Gastroesophageal sphincter (tissue), 4 donors: ENCODE measurements at places on chromosomes 11 and 22.
A peak's percentile ranks its signal among the peaks of the same experiment; 100 is the strongest.

- no peak overlapping the region for H3K4me3 ChIP-seq
- ATAC-seq: no peak
- H3K27me3 ChIP-seq: peaks cover 71% of the 10 kb centered on the region
- H3K4me1 ChIP-seq: no peaks in the 10 kb centered on the region
- H3K36me3 ChIP-seq: no peaks in the 10 kb centered on the region
These were observed 1.3 kb downstream of the TBC1D10C start for GRCh38 chr11:67405196-67405567.

DNA sequence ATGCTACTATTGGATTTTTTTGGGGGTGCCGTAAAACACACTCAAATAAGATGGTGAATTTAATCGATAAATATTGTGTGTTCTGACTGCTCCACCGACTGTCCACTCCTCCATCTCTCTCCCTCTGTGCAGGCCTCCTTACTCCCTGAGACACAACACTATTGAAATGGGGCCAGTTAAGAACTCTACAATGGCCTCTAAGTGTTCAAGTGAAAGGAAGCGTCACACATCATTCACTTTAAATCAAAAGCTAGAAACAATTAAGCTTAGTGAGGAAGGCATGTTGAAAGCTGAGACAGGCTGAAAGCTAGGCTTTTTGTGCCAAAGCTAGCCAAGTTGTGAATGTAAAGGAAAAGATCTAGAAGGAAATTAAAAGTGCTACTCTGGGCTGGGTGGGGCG, 156.7 kb downstream of the CTTN start:
- H3K27ac ChIP-seq: no peak overlapping the region
- no peak overlapping the region for H3K4me3 ChIP-seq
- ATAC-seq: no peak
- no peaks in the 10 kb centered on the region for H3K36me3 ChIP-seq

DNA sequence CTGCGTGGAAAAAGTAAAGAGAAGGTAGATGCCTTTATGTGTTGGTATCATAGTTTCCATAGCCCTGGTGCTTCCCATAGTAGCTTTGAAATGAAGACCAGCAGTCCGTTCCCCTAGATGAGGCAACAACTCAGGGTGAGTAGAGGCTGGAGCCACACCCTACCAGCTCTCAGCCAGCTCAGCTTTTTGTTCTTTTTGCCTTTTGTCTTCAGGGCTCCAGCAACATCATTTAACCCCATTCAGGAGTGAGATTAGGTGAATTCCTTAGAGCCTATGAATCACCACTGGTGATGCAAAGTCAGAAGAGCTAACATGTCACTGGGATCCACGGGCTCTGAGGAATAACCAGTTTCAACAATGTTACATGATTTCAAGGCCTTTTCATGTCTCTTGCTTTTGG, 14.0 kb upstream of the SESN3 start:
- ATAC-seq: no peak
- no peaks in the 10 kb centered on the region for H3K36me3 ChIP-seq
- H3K4me1 ChIP-seq: no peaks in the 10 kb centered on the region
- no peaks in the 10 kb centered on the region for H3K27me3 ChIP-seq
- no peak overlapping the region for H3K4me3 ChIP-seq
- no peak overlapping the region for H3K27ac ChIP-seq

GRCh38 chr11:123392844-123393243, 37.2 kb upstream of the GRAMD1B start:
- no peaks in the 10 kb centered on the region for H3K4me1 ChIP-seq
- H3K27ac ChIP-seq: no peak overlapping the region
- H3K36me3 ChIP-seq: no peaks in the 10 kb centered on the region

GRCh38 chr22:48297296-48297695, 1530.4 kb downstream of the BRD1 start:
- no peak overlapping the region for H3K27ac ChIP-seq
- H3K27me3 ChIP-seq: peaks cover 31% of the 10 kb centered on the region
- no peak for ATAC-seq
- H3K36me3 ChIP-seq: no peaks in the 10 kb centered on the region

- no peak for ATAC-seq
- H3K27ac ChIP-seq: no peak overlapping the region
- no peaks in the 10 kb centered on the region for H3K27me3 ChIP-seq
These were observed 98.5 kb downstream of the SMCO4 start for GRCh38 chr11:93444617-93445073.

GRCh38 chr11:5550440-5551095, 2.2 kb upstream of the OR52H1 start:
- no peak overlapping the region for H3K27ac ChIP-seq
- H3K36me3 ChIP-seq: no peaks in the 10 kb centered on the region
- no peaks in the 10 kb centered on the region for H3K4me1 ChIP-seq
- no peak overlapping the region for H3K4me3 ChIP-seq

GRCh38 chr11:12496181-12497025, 119.0 kb downstream of the PARVA start:
- H3K36me3 ChIP-seq: peaks cover 58% of the 10 kb centered on the region
- H3K4me1 ChIP-seq: peaks cover 11% of the 10 kb centered on the region
- ATAC-seq: no peak
- H3K27me3 ChIP-seq: no peaks in the 10 kb centered on the region
- H3K27ac ChIP-seq: no peak overlapping the region

DNA sequence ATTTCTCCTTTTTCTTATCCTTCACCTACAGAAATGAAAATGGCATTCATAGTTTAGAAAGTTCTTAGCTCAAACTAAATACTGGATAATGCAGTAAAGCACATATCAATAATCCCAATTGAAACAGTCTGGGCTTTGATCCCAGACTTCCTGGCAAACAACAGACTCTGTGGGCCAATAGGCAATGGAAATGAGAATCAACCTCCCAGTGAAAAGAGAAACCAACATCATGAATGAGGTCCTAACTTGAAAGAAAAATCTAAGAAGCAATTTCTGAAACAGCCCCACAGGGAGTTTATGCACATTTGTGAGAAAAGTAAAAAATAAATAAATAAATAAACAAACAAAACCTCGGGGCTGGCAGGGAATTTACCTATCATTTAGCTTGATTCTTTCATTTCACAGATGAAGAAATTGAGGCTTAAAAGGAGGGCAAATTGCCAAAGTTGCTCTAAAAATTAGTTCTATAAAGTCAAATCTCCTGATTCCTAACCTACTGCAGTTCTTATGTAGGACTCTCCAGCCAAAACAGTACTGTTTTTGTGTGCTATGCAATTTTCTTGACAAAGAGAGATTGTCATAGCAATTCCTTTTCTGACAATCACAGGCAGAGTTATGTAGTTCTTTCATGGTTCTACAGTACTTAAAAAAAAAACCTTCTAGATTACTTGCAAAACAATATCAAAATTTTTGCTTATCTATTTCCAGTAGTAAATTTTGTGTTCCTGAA, 265.8 kb downstream of the GRM5 start:
- no peaks in the 10 kb centered on the region for H3K4me1 ChIP-seq
- no peaks in the 10 kb centered on the region for H3K36me3 ChIP-seq
- ATAC-seq: no peak
- H3K27ac ChIP-seq: no peak overlapping the region
- no peak overlapping the region for H3K4me3 ChIP-seq
- H3K27me3 ChIP-seq: no peaks in the 10 kb centered on the region

DNA sequence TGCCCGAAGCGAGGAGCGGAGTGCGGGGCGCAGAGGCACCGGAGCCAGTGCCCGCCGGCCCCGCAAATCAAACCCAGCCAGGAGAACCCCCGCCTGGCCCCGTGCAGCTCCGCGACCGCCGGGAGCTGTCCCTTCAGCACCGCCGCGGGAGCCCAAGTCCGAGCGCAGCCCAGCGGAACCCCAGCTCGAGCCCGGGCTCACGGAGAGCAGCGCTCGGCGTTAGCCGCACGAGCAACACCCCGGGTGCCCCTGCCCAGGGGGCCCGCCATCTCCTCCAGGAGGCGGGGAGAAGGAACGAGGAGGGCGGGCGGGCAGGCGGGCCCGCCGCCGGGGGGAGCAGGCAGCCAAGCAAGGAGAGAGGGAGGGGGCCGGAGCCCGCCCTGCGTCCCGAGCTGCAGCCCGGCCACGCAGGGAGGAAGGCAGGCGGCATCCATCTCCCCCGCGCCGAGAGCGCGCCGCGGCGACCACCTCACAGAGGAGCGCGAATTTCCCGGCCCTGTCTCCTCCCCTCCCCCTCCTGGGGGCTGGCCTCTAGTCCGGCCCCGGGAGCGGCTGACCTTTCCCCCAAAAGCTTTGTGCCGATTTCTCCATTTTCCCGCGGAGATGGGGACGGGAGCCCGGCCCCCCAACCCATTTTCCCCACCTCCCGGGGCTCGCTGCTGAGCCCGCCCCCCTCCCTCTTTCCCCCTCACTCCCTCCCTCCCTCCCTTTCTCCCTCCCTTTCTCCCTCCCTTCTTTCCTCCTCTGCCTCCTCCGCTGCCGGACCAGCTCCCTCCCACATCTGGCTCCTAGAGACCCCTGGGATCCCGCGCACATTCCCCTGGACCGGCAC, 621 bp downstream of the KCNC1 start:
- ATAC-seq: peak; percentile 81
- H3K4me3 ChIP-seq: peak overlapping the region; percentile 54
- peaks cover 87% of the 10 kb centered on the region for H3K27me3 ChIP-seq
- no peak overlapping the region for H3K27ac ChIP-seq

DNA sequence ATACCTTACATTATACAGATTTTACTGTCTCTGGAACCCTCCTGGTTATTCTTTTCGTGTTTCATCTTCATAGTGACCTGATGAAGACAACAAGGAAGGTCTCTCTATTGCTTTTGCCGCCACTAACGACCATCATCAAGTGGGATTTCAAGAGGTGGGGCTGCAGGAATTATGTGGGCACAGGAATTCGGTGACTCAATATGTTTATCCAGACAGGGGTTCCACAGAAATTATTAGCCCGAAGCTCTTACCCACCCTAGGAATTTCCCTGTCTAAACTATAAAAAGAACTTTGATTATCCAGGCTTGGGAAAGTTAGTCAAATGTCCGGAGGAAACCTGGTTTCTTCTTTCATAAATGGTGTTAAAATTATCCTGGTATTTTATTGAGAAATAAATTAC, 566.8 kb upstream of the TENM4 start:
- H3K4me3 ChIP-seq: no peak overlapping the region
- H3K4me1 ChIP-seq: no peaks in the 10 kb centered on the region
- ATAC-seq: no peak
- no peaks in the 10 kb centered on the region for H3K27me3 ChIP-seq
- no peaks in the 10 kb centered on the region for H3K36me3 ChIP-seq

GRCh38 chr11:29282088-29282487, 734.7 kb downstream of the KCNA4 start:
- no peaks in the 10 kb centered on the region for H3K4me1 ChIP-seq
- no peaks in the 10 kb centered on the region for H3K36me3 ChIP-seq
- H3K27ac ChIP-seq: no peak overlapping the region
- ATAC-seq: no peak
